Kidney (tissue), 22 donors: ENCODE measurements at places on chromosomes 1 and 21.

- H3K4me3 ChIP-seq, result no peak overlapping the region
- no peaks in the 10 kb centered on the region for H3K27me3 ChIP-seq
- peak overlapping the region; percentile 11 for H3K27ac ChIP-seq
- peaks cover 3% of the 10 kb centered on the region for H3K4me1 ChIP-seq
- no peak for DNase-seq
Observed at GRCh38 chr1:208207388-208208131, 36.6 kb downstream of the PLXNA2 start.

DNA sequence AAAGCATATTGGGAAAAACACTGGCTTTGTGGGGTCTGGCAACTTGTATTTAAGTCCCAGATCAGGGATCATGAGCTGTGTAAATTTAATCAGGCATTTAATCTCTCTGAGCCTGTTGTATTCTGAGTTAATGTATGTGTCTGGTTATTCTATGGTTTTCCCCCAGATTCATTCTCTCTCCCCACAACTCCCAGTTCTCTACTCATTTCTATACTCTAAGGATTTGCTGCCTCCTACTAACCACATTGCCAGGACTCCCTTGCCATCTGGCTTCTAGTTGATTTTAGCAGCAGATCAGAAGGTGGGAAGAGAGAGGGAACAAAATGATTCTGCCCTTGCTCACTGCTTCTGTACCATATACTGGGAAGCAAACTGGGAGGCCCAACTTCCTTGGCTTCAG, 31.4 kb upstream of the S1PR1 start:
- H3K36me3 ChIP-seq, result no peaks in the 10 kb centered on the region
- no peak overlapping the region for H3K4me3 ChIP-seq
- DNase-seq, result no peak
- no peaks in the 10 kb centered on the region for H3K4me1 ChIP-seq

- no peak overlapping the region for H3K4me3 ChIP-seq
- H3K27me3 ChIP-seq, result no peaks in the 10 kb centered on the region
- peaks cover 30% of the 10 kb centered on the region for H3K4me1 ChIP-seq
- no peaks in the 10 kb centered on the region for H3K36me3 ChIP-seq
- no peak for DNase-seq
Observed at GRCh38 chr1:44033756-44034155, 2.5 kb upstream of the SLC6A9 start.

DNA sequence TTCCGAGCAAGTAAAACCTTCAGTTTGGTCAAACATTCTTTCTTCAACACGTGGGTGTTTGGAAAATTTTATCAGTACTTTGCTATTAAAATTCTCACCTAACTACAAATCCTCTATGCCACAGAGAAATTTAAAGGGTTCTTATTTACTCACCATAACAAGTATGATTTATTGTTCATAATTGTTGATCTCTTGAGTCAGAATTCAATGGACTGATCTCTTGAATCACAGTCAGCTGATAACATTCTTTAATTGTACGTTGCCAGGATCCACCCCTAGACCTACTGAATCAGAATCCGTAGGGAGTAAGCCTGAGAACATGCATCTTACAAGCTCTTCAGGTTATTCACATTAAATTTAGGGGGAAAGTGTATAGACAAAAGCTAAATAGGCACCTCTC, 51.2 kb downstream of the DIPK1A start:
- no peak overlapping the region for H3K4me3 ChIP-seq
- no peaks in the 10 kb centered on the region for H3K36me3 ChIP-seq
- DNase-seq, result no peak
- H3K4me1 ChIP-seq, result no peaks in the 10 kb centered on the region
- H3K27ac ChIP-seq, result no peak overlapping the region

- H3K4me3 ChIP-seq, result no peak overlapping the region
- H3K36me3 ChIP-seq, result no peaks in the 10 kb centered on the region
- peak; percentile 87 for DNase-seq
- no peaks in the 10 kb centered on the region for H3K27me3 ChIP-seq
Observed at GRCh38 chr21:41210426-41211059, 42.6 kb downstream of the BACE2 start.

- H3K27me3 ChIP-seq, result no peaks in the 10 kb centered on the region
- no peak for DNase-seq
- no peaks in the 10 kb centered on the region for H3K36me3 ChIP-seq
- no peak overlapping the region for H3K27ac ChIP-seq
- H3K4me3 ChIP-seq, result no peak overlapping the region
- H3K4me1 ChIP-seq, result no peaks in the 10 kb centered on the region
Observed at GRCh38 chr1:160738271-160738670, 776 bp upstream of the SLAMF7 start.

GRCh38 chr21:25396135-25396711, 211.1 kb downstream of the MRPL39 start:
- H3K4me1 ChIP-seq, result no peaks in the 10 kb centered on the region
- no peaks in the 10 kb centered on the region for H3K27me3 ChIP-seq
- H3K36me3 ChIP-seq, result no peaks in the 10 kb centered on the region
- DNase-seq, result no peak
- H3K27ac ChIP-seq, result no peak overlapping the region

- H3K27ac ChIP-seq, result no peak overlapping the region
- H3K4me3 ChIP-seq, result no peak overlapping the region
- H3K27me3 ChIP-seq, result no peaks in the 10 kb centered on the region
- no peak for DNase-seq
- H3K4me1 ChIP-seq, result no peaks in the 10 kb centered on the region
- no peaks in the 10 kb centered on the region for H3K36me3 ChIP-seq
Observed at GRCh38 chr1:20440785-20441200, 45.2 kb downstream of the CAMK2N1 start.

- H3K27ac ChIP-seq, result no peak overlapping the region
- H3K36me3 ChIP-seq, result no peaks in the 10 kb centered on the region
- H3K4me1 ChIP-seq, result peaks cover 41% of the 10 kb centered on the region
- no peak overlapping the region for H3K4me3 ChIP-seq
- H3K27me3 ChIP-seq, result no peaks in the 10 kb centered on the region
- no peak for DNase-seq
Observed at GRCh38 chr1:26533951-26534509, 4.5 kb downstream of the RPS6KA1 start.

DNA sequence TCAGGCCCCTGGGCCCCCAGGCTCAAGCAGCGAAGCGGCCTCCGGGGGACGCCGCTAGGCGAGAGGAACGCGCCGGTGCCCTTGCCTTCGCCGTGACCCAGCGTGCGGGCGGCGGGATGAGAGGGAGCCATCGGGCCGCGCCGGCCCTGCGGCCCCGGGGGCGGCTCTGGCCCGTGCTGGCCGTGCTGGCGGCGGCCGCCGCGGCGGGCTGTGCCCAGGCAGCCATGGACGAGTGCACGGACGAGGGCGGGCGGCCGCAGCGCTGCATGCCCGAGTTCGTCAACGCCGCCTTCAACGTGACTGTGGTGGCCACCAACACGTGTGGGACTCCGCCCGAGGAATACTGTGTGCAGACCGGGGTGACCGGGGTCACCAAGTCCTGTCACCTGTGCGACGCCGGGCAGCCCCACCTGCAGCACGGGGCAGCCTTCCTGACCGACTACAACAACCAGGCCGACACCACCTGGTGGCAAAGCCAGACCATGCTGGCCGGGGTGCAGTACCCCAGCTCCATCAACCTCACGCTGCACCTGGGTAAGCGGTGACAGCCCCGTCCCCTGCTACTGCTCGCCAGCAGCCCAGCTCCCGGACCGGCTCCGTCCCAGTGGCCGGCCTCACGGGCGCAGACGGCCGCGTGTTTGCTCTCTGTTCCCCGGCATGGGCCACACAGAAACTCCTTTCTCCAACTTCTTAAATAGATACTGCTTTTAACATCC, 539 bp downstream of the LAMC1 start:
- H3K27ac ChIP-seq, result peak overlapping the region; percentile 92
- peaks cover 5% of the 10 kb centered on the region for H3K4me1 ChIP-seq
- DNase-seq, result peak; percentile 81
- no peaks in the 10 kb centered on the region for H3K27me3 ChIP-seq

DNA sequence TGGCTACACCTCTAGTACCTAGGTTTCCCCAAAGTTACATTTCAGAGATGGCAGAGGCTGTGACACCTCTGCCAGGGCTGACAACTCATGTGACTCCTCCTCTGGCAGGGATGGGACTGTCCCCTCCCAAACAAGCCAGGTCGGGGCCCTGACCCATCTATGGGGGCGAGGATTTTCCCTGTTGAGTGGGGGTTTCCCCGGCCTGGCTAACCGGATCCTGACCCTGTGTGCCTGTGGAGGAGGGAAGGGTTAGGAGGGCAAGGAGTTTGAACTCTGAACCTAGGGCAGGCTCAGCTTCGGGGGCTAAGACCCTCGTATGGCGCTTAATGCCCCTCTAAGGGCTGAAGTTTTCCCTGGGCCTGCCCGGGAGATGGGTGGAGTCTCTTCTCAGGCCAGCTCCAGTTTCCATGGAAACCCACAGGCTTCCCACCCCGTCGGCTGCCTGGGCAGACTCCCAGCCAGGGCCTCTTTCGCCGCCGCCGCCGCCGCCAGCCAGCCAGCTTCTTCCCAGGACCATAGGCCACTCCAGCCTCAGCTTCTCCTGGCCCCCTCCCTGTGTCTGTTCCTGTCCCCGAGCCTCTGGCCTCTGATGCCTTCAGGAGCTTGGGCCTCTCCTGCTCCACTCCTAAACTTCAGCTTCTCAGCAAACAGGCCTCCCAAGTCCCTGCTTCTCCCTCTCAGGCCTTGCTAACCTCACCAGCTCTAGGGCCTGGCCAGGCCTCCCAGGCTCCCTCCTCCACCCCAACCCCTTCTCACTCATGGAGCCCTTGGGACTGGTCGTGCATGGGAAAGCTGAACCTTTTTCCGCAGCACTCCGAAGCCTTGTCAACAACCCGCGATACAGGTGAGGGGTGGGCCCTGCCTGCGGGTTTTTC, at the start of gene BTBD19:
Gene BTBD19 (plus strand): TSS at position 461 of the 875 bp plus-strand sequence. CDS start 298 bp downstream, at position 759.
- H3K27me3 ChIP-seq, result no peaks in the 10 kb centered on the region
- H3K4me3 ChIP-seq, result peak within 1 kb of the TSS; percentile 42
- no peaks in the 10 kb centered on the region for H3K36me3 ChIP-seq
- peaks cover 39% of the 10 kb centered on the region for H3K4me1 ChIP-seq
- peak within 1 kb of the TSS; percentile 100 for H3K27ac ChIP-seq
- peak; percentile 93 for DNase-seq

DNA sequence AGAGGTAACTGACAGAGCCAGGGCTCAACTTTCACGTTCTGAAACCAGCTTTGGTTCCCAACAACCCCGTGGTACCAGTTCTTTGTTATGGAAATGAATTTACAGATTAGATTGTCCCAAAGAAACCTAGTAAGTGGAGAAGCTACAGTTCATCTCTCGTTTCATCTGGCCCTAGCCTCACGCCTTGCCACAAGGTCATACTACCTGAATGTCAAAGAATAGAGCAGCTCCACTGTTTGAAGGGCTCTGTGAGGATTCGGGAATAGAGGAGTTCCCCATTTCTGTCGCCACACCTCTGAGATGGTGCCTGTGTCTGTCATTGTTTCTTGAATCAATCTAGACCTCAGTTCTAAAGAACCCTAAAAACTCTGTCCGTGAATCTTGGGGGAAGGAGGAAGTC, 15.0 kb upstream of the CDC42 start:
- no peak for DNase-seq
- H3K4me3 ChIP-seq, result no peak overlapping the region
- no peaks in the 10 kb centered on the region for H3K4me1 ChIP-seq
- no peak overlapping the region for H3K27ac ChIP-seq

DNA sequence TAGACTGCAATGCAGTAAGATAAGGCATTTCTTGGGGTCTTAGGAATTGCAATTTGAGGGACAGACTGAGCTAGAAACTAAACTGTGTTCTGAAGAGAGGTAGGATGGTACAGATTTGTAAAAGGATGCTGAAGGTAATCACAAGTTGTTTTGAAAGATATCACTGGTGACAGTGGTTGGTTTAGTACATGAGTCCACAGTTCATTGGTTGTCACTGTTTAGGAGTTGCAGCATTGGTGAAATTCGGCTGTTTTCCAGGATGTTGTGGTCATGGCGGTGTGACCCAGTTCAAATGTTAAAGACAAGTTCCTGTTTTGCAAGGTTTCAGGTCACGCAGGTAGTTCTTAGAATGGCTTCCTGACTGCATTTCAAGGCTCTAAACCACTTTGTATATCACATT, 292.8 kb upstream of the B3GALT2 start:
- no peaks in the 10 kb centered on the region for H3K4me1 ChIP-seq
- no peaks in the 10 kb centered on the region for H3K27me3 ChIP-seq
- no peaks in the 10 kb centered on the region for H3K36me3 ChIP-seq
- H3K27ac ChIP-seq, result no peak overlapping the region
- DNase-seq, result no peak

DNA sequence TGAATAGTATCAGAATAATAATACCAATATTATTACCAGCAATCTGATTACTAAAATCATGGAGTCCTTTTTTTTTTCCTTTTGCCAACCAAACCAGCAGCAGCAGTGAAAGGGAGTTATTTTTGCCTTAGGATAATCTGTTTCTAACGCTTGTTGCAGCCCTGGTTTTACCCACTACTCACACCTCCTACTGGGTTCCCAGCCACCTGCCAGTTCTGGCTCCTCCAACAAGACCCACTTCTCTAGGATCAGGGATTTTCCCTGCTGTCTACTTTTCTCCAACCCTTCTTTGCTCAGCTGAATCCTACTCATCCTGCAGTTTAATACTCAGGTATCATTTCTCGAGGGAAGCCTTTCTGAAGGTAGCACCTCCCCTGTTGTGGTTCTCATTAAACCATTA, 96.8 kb upstream of the BCAR3 start:
- no peaks in the 10 kb centered on the region for H3K27me3 ChIP-seq
- H3K36me3 ChIP-seq, result no peaks in the 10 kb centered on the region
- H3K4me1 ChIP-seq, result no peaks in the 10 kb centered on the region

DNA sequence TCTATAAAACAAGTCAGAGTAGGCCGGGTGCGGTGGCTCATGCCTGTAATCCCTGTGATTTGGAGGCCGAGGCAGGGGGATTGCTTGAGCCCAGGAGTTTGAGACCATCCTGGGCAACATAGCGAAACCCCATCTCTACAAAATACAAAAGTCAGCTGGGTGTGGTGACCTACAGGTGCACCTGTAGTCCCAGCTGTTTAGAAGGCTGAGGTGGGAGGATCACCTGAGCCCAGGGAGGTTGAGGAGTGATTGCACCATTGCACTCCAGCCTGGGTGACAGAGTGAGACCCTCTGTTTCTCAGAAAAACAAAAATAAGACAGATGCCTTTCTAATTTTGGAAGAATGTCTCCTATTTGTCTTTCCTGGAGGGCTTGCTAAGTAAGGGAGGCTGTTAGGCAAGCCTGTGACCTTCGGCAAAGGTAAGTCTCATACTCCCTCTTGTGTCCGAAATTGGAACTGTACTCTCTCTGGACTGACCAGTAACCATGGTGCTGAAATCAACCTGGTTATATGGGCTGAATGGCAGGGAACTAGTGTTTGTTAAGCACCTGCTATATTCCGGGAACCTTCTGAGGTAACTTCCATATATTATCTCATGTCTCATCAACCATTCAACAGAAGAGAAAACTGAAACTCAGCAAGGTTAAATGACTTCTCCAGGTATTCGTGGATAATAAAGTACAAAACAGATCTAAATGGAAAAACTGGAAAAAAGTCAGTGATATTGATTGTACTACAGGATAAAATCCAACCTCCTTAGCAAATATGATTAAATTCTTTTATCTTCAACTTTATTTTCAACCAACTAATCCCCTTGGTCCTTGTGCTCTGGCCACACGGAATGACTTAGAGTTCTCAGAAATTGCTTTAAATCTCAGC, 11.8 kb upstream of the RAB3B start:
- H3K4me3 ChIP-seq, result no peak overlapping the region
- H3K36me3 ChIP-seq, result no peaks in the 10 kb centered on the region
- no peak overlapping the region for H3K27ac ChIP-seq

GRCh38 chr1:101366513-101367215, 129.8 kb downstream of the S1PR1 start:
- H3K4me3 ChIP-seq, result no peak overlapping the region
- DNase-seq, result no peak
- no peaks in the 10 kb centered on the region for H3K36me3 ChIP-seq
- H3K27me3 ChIP-seq, result no peaks in the 10 kb centered on the region
